Dorsolateral prefrontal cortex (tissue), 122 donors: ENCODE measurements at places on chromosomes 5 and 9.
A peak's percentile ranks its signal among the peaks of the same experiment; 100 is the strongest.

DNA sequence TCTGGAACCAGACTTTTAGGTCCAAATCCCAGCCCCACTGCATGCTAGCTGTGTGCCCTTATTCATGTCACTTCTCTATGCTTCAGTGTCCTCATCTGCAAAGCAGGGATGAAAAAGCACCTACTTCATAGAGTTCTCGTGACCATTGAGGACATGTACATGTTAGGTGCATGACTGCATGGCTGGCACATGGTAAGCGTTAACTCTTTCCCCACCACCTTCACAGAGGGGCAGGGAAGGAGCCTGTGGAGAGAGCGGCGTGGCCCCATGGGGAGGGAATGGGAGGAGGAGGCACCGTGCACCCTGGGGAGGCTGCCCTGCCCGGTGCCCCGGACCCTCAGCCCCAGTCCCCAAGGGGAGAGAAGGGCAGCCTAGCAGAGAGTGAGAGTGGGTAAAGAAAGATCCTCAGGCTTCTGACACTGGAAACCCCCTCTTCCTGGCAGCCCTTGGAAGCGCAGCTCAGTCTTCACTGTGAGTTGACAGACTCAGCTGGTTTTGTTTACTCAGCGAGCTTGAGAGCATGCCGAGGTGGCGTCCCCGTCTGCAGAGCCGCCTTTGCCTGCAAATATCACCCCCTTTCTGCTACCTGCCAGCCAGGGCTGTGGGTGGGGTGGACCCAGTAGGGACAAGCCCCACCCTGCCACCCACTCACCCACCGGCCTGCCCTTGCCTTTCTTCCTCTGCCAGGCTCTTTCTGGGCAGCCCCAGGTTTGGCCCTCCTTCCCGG lies 10.6 kb upstream of the ANGPTL2 start:
- DNase-seq = peak; percentile 44

GRCh38 chr9:120996409-120996808 lies 53.7 kb downstream of the C5 start:
- no peak for DNase-seq

DNA sequence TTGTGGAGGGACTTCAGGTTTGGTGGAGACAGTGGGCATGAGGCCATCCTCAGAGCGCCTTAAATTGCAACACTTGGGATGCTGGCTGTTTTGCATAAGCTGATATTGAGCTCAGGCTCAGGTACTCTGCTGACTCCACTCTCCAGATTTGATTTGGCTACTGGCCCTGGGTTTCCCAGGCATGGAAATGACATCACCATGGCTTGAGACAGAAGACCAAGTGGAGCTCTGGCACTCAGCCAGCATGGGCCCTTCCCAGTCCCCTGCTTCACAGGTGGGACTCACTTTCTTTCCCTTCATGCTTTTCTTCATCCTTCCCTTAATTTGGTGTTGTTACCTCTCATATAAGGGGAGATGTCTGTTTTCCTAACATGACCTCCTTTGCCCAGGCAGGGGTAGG lies 72.0 kb upstream of the IL12B start:
- no peak for DNase-seq

- no peak for DNase-seq
Measured at GRCh38 chr9:113449376-113449775, 14.2 kb upstream of the RGS3 start.

DNA sequence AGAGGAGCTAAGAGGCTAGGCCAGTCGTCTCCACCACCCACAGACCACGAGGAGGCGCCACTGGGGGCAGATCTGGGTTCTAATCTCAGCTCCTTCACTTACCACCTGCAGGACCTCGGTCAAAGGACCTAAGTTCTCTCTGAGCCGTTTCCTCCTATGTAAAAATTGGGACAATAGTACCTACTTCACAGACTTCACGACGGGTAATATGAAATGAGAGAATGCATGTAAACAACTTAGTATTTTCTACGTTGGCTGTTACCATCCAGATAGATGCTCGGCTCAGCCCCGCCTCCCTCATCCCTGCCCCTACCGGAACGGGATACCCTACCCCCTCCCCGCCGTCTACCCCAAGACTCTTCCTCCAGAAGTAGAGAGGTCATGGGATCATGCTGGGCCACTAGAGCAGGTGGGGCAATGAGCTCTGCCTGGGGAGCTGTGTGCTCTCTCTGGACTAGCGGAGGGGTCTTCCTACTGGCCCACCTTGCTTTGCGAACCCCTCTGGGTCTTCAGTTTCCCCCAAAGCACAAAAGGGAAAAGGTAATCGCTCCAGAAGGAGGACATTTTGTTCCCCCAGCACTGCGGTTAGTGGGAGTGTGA lies 541 bp downstream of the GNPDA1 start:
- peak; percentile 76 for DNase-seq
